ENCODE measurements at places on chromosomes 12 and 14. TPM values are rescaled to one million over a fixed set of nuclear protein-coding genes. Genes with fewer than 3 reads are reported as not detected.

DNA sequence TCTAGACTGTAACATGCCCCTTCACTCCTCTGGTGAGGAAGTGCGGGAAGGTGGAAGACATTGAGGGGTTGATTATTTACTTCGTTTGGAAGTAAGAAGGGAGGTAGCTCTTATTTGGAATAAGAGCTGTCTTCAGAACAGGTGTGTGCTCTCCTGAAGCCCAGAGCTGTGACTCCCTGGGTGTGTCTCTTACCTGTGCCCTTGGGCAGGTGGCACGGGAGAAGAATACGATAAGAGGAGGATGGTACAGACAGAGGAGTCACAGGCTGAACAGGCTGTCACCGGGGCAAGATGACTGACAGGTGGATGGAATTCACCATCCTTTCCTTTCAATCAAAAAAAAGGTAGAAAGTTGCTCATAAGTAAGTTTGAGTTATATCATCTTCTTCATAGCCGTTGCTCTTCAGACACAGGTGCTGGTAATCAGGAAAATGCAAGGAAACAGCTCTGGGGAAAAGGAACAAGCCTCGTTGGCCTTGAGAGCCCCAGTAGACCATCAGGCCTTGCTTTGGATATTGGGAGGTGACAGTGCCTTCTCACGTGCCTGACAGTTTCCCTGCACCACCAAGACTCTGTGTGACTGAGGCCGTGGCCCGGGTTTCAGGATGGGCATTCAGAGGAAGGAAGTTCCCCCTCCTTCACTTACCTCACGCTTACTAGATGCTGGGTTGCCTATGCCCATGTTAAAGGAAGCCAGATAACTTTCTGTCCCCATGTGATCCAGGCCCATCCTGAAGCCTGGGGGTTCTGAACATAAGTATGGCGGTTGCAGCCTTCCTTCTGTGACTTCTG is 120.4 kb downstream of the ETV6 start:
- peaks cover 8% of the 10 kb centered on the region for H3K36me3 ChIP-seq
- H3K4me3 ChIP-seq: no peak overlapping the region
- H3K27ac ChIP-seq: peak overlapping the region; percentile 51
- H3K4me1 ChIP-seq: peaks cover 78% of the 10 kb centered on the region
- H3K27me3 ChIP-seq: no peaks in the 10 kb centered on the region
- no peak for DNase-seq

DNA sequence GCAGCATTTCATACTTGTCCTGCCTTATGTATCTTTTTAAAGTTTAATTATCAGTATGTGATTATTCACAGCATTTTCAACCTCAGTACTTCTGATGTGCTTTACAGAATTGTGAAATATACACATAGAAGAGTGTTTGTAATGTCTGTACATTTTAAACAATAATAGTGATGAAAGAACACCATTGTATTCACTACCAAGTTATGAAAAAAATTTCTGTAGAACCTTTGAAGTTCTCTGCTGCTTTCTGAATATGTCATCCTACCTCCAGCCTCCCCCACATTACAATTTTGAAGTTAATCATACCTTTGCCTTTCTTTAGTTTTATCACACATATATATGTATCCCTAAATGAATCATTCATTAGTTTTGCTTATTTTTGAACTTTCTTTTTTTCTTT is 24.8 kb downstream of the FRMD6 start:
- H3K36me3 ChIP-seq: peaks cover 2% of the 10 kb centered on the region
- peaks cover 28% of the 10 kb centered on the region for H3K4me1 ChIP-seq
- no peak overlapping the region for H3K4me3 ChIP-seq
- DNase-seq: no peak
- peak overlapping the region; percentile 40 for H3K27ac ChIP-seq

DNA sequence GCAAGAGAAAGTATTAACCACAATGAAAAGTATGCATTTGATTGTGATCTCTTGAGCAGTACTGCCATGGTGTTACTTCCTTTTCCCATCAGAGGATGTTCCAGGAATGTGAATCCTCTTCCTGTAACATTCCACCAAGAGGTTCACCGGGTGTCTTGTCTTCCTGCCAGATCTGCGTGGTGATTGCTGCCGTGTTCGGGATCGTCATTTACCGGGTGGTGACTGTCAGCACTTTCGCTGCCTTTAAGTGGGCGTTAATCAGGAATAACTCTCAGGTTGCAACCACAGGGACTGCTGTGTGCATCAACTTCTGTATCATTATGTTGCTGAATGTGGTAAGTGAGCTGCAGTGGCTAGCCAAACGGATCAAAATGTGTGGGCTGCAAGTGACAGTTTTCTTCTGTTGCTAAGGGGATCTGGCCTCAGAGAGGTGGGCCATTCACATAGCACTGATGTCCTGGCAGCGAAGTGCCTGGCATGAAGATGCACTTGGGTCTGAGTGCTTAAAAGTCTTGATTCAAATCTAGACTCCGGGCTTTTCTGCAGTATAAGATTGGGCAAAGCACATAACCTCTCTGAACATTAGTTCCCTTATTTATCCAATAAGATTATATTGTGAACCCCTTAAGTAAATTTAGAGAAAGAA is 123.4 kb downstream of the SLC5A8 start:
- no peak for DNase-seq
- no peaks in the 10 kb centered on the region for H3K36me3 ChIP-seq
- H3K4me1 ChIP-seq: no peaks in the 10 kb centered on the region
- no peak overlapping the region for H3K27ac ChIP-seq

GRCh38 chr12:116794725-116795124 is 56.6 kb downstream of the RNFT2 start:
- no peak overlapping the region for H3K27ac ChIP-seq
- no peaks in the 10 kb centered on the region for H3K36me3 ChIP-seq
- H3K27me3 ChIP-seq: no peaks in the 10 kb centered on the region

DNA sequence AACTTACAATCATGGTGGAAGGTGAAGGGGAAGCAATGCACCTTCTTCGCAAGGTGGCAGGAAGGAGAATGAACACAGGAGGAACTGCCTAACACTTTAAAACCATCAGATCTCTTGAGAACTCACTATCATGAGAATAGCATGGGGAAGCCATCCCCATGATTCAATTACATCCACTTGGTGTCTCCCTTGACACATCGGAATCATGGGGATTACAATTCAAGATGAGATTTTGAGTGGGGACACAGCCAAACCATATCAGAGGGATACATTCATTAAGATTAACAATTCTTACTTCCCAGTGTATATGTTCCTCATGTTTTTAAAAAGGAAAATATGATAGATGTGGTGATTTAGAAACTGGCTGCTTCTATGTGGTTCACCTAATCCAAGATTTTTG is 117.9 kb downstream of the PDE3A start:
- no peaks in the 10 kb centered on the region for H3K27me3 ChIP-seq

- DNase-seq: no peak
- no peaks in the 10 kb centered on the region for H3K4me1 ChIP-seq
- no peak overlapping the region for H3K4me3 ChIP-seq
- H3K27me3 ChIP-seq: peaks cover 5% of the 10 kb centered on the region
Measured at GRCh38 chr14:69287098-69288010, 27.4 kb downstream of the GALNT16 start.

Gene LYZ
- total RNA-seq: 392 TPM

Gene TIMELESS
- 44.4 TPM for total RNA-seq

Gene PTCSC3
- not detected for total RNA-seq
